ENCODE measurements at places on chromosomes 7 and 10.

DNA sequence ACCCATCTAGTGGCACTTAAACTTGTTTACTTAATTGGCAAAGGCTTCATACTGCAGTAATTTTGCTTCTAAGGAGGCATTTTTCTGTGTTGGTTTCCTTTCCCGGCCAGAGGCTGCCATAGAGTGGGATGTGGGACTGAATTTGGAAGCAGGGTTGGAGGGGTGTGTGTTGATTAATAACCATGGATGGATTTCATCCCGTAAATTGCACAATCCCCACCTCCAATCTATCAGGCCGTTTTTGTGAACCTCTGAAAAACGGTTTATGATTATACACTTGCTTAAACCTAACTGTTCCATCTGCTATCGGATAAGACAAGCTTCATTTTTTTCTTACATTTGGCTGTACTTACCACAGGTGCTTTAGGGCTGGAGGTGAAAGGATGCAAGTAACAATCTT, 1.3 kb downstream of the TMEM60 start:
- no peak for DNase-seq

GRCh38 chr10:124302951-124303505, 115.7 kb downstream of the OAT start:
- DNase-seq: no peak

- no peak for DNase-seq
Observed at GRCh38 chr10:124700293-124701037, 43.7 kb downstream of the FAM53B start.

GRCh38 chr7:43648473-43649406, 65.8 kb downstream of the STK17A start:
- DNase-seq: no peak

DNA sequence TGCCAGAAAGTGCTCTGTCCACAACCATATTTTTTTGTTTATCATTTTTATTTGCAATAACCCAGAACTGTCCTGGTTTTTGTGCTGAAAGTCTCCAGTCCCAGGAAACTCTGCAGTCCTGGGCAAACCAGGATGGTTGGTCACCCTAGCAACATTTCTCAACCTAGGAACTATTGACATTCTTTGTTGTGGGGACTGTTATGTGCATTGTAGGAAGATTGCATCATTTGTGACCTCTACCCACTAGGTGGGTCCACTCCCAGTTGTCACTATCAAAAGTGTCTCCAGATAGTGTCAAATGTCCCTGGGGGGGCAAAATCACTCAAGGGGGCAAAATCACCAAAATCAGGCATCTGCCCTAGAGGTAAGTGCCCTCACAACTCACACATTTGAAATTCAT, 14.0 kb upstream of the SRI start:
- DNase-seq: no peak

Data from neuronal stem cell (in vitro differentiated cells).